ENCODE measurements at places on chromosomes 6 and 20.

DNA sequence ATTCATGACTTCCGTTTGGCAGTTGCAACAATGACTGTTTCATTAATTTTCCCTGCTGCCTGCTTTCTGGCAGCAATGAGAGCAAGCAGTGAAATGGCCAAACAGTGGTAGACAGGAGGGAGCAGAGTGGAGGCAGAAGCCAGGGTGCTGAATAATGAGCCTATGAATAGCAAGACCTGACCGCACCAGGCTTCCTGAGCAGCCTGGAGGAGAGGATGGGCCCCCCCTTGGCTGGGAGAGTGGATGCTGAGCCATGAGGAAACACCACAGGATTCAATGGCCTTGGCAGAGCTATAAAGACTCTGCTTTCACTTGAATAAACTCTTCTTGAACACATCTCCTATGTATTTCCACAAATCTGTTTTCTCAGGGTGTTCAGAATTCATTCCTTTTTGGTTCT lies 68.1 kb upstream of the SNRPB2 start:
- no peak for DNase-seq

GRCh38 chr20:32289661-32290431 lies 12.4 kb downstream of the KIF3B start:
- no peak for DNase-seq

DNA sequence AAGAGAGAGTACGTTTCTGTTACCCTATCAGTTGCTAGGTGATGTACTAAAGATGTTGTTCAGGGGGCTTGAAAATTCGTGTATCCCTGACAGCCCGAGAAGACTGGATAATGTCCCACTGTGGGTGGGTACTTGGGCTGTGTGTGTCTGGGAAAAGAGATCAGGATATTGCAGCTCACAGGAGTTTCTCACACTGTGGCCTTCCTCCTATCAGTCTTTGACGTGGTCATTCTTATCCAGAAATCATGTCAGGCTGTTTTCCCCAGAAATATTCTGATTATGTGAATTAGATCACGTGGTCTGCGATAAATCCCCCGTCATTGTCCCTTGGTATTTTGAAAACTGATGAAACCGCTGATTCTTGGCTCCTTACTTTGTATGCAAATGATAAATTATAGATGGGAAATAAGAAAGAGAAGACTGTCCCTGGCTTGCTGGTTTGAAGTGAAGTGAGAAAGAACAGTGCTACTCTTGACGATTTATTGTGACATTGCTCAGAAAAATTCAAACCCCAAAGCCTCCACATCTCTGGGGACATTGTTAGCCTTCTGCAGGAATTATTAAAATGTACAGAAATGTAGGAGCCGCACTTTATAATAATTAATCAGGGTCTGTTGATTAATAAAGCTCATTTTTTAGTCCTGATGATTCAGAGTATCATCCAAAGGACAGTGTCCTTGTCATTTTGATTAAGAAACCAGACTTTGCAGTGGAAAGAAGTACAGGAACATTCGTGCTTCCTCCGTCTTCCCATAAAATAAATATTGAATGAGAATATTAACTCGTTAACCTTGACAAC lies 167.5 kb upstream of the TSHZ2 start:
- DNase-seq, result no peak

DNA sequence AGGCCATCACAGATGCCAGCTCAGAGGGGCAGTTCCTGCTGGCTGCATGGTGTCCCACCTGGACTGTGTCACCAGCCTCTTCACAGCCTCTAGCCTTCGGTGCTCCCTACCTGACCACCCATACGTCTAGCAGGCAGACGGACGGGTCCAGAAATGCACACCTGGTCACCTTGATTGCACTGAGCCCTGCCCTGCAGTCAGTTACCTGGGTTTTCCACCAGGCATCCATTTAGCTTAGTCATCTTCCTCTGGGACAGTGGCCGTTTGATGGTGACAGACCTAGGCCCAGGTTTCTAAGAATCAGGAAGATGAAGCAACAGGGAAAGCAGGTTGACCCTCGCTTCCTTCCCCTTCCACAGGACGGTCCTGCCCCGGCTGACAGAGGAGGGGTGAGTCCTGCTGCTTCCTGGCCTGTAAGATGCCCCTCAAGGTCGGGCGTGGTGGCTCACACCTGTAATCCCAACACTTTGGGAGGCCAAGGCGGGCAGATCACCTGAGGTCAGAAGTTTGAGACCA lies 9.8 kb upstream of the BPI start:
- no peak for DNase-seq

DNA sequence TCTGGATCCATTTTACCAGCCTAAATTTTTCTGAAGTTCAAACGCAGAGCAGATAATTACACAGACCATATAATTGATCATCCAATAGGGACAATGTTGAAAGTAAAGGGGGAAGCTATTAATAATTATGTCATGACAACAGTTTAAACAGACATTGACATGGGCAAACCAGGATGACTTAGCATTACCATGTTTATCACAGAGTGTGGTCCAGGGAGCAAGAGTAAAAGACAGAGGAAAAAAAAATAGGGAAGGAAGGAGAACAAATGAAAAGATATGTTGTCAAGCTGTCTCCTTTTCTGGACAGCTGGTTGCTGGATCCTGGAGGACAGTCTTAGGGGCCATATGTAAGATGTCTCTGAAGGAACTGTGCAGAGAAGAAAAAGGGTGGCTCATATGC lies 69.4 kb upstream of the FBXL4 start:
- DNase-seq, result no peak

- no peak for DNase-seq
Measured at GRCh38 chr20:20214757-20215275, 153.1 kb upstream of the INSM1 start.

DNA sequence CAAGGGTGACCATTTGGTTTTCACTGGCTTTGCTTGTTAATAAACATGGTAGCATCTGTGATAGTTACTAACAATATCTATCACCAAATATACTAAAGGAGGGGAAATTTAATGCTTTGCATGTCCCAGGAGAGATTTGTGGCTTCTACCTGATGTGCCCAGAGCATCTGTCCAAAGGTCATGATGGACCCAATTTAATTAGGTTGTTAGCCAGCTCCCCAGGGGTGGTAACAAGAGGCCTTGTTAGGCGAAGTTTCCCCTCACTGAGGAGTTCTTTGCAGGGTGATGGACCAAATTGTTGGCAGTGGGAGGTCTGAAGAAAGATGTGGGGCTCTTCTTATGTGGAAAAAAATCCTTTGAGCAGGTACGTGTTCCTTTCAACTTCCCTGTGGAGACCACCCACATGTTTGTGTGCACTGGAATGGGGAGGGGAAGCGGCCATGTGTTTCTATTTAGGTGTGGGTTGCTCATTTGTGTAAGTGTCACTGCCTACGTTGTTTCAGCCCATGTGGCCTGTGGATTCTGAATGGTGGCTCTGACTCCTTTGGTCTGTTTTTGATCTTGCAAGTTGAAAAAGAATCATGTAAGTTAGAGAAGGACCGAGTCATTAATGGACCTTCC lies 137.6 kb downstream of the CLIC5 start:
- no peak for DNase-seq

DNA sequence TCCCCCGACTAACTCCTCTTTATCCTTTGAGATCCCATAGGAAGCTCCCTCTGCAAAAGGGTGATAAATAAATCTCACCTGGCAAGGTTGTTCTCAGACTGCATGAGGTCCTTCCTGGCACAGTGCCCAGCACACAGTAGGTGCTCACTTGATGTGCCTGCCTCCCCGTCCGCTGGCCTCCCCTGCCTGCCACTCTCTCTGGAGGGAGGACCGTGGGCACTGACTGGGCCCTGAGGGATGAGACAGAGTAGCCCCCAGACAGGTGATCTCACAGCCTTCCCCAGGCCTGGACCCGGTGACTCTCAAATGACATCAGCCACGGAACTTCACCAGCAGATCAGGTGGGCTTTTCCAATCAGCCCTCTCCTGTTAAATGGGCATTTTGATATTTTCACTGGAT lies 57.4 kb downstream of the CHMP4B start:
- no peak for DNase-seq

DNA sequence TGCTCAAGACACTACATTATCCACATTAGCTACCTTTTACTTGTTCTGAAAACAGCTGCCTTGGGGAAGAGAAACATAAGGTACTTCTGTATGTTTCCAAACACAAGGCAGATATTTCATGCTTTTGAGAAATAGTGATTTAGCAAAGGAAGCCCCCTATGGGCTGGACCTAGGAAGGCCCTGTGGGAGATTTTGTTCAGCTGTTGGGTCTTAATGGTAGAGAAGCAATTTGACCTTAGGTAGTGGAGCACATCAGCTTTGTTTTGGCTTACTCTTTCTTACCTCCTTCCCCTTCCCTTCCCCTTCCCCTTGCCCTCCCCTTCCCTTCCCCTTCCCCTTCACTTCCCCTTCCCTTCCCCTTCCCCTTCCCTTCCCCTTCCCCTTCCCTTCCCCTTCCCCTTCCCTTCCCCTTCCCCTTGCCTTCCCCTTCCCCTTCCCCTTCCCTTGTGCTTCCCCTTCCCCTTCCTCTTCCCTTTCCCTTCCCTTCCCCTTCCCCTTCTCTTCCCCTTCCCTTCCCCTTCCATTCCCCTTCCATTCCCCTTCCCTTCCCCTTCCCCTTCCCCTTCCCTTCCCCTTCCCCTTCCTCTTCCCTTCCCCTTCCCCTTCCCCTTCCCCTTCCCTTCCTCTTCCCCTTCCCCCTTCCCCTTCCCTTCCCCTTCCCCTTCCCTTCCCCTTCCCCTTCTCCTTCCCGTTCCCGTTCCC lies 84.6 kb downstream of the ANKS1A start:
- no peak for DNase-seq

DNA sequence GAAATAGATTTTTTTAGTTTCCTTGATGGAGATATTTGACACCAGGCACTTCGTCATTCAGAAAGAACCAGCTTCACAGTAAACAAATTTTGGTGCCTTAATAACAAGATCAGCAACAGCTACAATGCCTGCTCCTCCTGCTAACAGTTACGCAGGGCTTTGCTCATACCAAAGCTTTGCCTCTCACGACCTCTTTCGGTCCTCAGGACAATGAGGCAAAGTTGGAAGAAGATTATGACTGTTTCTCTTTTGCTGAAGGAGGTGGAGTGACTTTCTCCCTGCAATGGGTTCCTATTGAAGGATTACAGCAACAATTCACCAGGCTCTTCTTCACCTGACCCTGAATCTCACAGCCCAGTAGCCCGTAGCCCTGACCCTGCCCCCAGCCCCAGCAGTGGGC lies 440.1 kb downstream of the PREX1 start:
- DNase-seq, result no peak

- peak; percentile 32 for DNase-seq
Measured at GRCh38 chr6:156791320-156791850, 14.2 kb downstream of the ARID1B start.

GRCh38 chr6:41587131-41587879 lies 41.1 kb downstream of the FOXP4 start:
- no peak for DNase-seq

GRCh38 chr20:58233393-58233792 lies 4.9 kb upstream of the ANKRD60 start:
- no peak for DNase-seq

GRCh38 chr20:50229156-50229607 lies 38.6 kb downstream of the CEBPB start:
- DNase-seq, result no peak

GRCh38 chr6:7909323-7910276 lies 988 bp downstream of the TXNDC5 start:
- peak; percentile 82 for DNase-seq

GRCh38 chr6:93703431-93703830 lies 284.1 kb upstream of the EPHA7 start:
- no peak for DNase-seq

DNA sequence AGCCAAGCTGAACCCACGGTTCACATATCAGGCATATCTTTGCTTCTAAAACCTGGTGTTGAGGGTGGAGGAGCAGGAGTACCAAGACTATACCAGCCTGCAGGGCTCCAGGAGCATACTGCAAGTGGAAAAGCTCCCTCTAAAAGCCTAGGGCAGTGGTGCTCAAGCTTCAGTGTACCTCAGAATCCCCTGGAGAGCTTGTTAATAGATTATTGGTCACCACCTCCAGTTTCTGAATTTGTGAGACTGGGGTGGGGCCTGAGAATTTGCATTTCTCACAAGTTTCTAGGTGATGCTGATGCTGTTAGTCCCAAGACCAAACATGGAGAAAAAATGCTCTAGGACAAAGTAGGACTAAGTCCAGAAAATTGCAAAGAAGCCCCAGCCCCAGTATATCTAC lies 65.4 kb downstream of the FILIP1 start:
- no peak for DNase-seq

DNA sequence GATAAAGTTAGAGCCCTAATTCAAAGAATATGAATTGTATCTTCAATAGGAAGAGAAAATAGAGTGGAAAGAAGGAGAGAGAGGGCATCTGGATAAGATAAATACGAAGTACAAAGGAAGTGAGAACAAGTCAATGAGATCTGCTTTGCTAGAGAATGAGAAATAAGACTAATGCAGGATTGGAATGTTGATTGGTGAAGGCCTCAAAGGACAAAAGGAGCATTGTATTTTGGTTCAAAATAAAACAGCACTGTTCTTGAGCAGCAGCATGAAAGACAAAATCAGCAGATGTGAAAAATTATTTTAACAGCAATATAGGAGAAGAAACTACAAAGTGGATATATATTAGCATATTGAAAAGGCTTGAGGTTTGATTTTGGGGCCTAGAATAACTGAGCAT lies 5.1 kb upstream of the TMEM244 start:
- no peak for DNase-seq

DNA sequence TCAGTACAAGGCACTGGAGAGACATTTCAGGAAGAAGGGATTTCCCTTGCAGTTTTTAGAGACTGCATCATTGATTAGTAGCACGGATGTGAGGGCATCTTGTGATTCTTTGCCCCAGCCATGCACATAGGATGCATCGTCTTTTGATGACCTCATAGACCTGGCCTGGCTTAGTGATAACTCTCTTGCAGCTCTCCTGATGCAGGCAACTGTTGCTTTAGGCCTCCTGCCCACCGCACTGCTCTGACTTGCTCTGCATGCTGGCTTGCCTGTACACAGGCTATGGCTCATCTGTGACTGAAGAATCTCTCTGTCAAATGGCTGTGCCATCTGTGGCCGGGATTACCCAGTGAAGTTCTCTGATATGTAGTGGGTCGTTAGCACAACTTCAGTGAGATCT lies 207.7 kb upstream of the PTCHD4 start:
- DNase-seq, result no peak

DNA sequence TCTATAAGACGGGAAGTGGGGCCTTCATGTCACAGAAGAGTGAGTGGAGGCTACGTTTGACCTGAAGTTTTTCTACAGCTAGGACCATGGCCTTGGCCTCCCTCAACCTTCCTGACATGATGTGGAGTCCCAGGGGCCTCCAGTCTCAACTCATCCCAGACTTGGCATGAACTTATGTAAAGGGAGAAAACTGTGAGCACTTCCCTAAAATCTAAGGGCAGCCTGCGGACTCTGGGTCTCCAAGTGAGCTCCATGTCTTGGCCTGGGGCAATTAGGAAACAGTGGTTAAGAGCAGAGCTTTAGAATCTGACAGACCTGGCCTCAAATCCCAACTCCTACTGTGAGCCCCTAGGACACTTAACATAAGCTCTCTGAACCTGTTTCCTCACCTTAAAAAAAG lies 182.5 kb downstream of the ZNF217 start:
- DNase-seq, result no peak

GRCh38 chr20:53872561-53873229 lies 197.7 kb downstream of the BCAS1 start:
- no peak for DNase-seq

- peak; percentile 61 for DNase-seq
Measured at GRCh38 chr6:6752129-6752528, 163.6 kb downstream of the LY86 start.

GRCh38 chr20:18639501-18639979 lies 51.7 kb downstream of the DTD1 start:
- no peak for DNase-seq

Measured in right kidney (tissue), 9 donors.